PC-3 (cell line): ENCODE measurements at places on chromosomes 1 and 21. TPM values are rescaled to one million over a fixed set of nuclear protein-coding genes. Genes with fewer than 3 reads are reported as not detected.
A peak's percentile ranks its signal among the peaks of the same experiment; 100 is the strongest.

Gene ZNF496
- total RNA-seq = 79.4 and 103 TPM in 2 replicates

Gene CACNA1S
- not detected in 2 replicates for total RNA-seq

DNA sequence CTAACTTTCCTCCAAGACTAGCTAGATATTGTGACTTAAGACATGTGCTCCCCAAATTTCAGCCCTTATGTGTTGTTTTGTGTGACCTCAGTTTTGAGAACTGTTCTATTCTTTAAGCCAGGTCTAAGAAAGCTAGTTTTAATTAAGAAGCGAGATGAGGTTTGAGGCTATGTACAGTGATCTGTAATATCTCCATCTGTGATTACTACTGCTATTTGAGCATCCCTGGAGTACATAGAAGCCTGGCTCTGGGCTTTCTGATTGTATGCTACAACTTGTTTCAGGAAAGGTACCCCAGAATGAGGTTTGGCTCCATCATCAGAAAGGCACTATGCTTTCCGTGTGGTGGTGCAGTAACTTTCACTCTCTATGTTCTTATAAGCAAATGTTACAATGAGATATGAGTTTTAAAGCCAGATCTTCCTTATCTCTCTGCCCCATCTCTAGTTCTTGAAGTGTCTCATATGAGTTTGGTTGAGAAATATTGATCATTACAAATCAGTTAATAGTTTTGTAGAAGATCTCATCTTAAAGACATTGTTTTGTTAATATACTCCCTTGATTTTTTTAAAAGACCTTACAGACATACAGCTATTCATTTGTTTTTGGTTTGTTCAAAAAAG lies 605 bp downstream of the RGS4 start:
- H3K4me1 ChIP-seq = peaks cover 30% of the 10 kb centered on the region
- H3K27ac ChIP-seq = no peak overlapping the region
- no peak for DNase-seq
- H3K36me3 ChIP-seq = no peaks in the 10 kb centered on the region
- H3K4me3 ChIP-seq = peak overlapping the region; percentile 50

- H3K4me1 ChIP-seq = no peaks in the 10 kb centered on the region
- no peak overlapping the region for H3K27ac ChIP-seq
- H3K4me3 ChIP-seq = no peak overlapping the region
- H3K36me3 ChIP-seq = no peaks in the 10 kb centered on the region
- no peaks in the 10 kb centered on the region for H3K27me3 ChIP-seq
Observed at GRCh38 chr1:89790592-89790991, 30.2 kb upstream of the LRRC8D start.

GRCh38 chr1:82152356-82153271 lies 351.9 kb downstream of the ADGRL2 start:
- no peak overlapping the region for H3K27ac ChIP-seq
- no peak for DNase-seq
- H3K27me3 ChIP-seq = no peaks in the 10 kb centered on the region

Gene LCE3E
- not detected in 2 replicates for total RNA-seq

GRCh38 chr1:240435996-240436566 lies 175.9 kb downstream of the GREM2 start:
- peaks cover 12% of the 10 kb centered on the region for H3K4me1 ChIP-seq
- no peak overlapping the region for H3K4me3 ChIP-seq
- no peaks in the 10 kb centered on the region for H3K27me3 ChIP-seq
- H3K36me3 ChIP-seq = peaks cover 2% of the 10 kb centered on the region; the same call in 1 of the 2 replicates
- DNase-seq = peak; percentile 74

Gene LINGO4
- not detected in 2 replicates for total RNA-seq

Gene TEKT2
- total RNA-seq = not detected in 2 replicates

DNA sequence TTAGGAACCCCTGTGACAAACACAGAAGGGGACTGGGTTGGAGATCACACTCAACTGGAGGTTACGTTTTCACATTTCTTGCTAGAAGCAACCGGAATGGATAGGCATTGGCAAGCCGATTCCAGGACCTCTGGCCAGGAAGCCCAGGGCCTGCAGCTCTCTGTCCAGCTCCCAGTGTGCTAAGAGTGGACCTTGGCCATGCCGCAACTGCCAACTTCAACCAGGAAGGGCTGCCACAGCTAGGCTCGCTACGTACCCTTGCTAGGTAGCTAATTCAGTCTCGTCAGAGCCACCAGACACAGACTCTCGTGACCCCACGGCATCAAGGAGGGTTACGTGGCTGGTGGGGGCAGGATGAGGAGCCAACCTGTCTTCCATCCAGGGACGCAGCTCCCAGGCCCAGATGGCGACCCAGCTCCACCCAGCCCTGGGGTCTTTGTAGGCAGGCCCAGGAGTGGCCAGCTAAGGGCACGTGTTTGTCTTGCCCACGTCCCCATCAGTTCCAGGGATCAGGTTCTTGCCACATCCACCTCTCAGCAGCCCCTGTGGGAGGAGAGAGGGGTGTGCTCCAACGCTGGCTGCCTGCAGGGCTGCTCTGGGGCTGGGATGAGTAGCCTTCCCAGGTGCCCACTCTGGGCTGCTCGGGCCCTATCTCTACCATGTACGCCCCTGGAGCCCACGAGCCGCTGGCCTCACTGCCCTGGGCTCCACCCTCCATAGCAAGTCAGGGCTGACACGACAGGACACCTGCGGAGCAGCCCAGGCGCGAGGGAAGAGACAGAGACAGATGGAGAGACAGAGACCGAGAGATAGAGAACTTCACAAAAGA lies 39.2 kb downstream of the UBE2G2 start:
- no peaks in the 10 kb centered on the region for H3K27me3 ChIP-seq
- no peak overlapping the region for H3K27ac ChIP-seq
- no peak for DNase-seq

DNA sequence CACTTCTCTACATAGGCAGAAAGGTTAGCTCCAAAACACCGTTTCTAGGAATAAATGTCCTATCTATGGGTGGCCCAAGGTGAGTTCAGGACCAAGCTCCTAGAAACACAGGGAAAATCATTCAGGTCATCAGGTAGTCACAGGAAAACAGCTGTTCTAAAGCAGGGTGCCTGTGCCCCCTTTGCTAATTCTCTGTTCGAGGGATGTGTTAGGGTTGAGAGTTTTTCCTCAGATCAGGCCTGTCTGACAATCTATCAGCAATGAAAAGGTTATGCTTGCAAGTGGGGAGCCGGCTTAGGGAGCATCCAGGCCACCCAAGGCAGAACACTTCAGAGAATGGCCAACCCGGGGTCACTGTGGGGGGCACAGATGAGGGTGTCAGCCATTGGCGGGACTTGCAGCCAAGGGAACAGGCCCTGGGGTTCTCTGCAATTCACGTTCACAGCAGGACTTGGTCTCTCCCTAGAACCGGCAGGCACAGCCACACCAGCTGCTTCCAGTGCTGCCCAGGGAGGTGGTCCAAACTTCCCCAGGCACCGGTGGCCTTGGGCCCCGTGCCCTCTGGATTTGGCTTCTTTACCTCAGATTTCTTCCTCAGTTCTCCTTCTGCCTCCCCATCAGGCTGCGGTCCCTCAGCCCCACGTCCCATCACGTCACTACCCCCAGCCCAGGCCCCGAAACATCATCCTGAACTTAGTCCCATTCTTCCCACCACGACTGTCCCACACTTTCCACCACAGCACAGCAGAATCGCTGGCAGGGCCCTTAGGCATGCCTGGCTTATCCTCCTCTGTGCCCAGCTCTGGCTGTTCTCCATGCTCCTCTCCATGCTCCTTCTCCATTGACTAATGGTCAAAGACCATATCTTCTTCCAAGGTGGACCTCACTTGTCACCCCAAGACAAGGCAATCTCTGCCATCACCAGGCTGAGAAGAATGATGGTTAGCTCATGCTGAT lies 11.0 kb downstream of the CD2 start:
- H3K27me3 ChIP-seq = no peaks in the 10 kb centered on the region
- no peak overlapping the region for H3K4me3 ChIP-seq
- no peak for DNase-seq
- H3K36me3 ChIP-seq = no peaks in the 10 kb centered on the region
- no peak overlapping the region for H3K27ac ChIP-seq
- H3K4me1 ChIP-seq = no peaks in the 10 kb centered on the region

Gene MAP3K21
- total RNA-seq = 13.7 and 17.1 TPM in 2 replicates

- no peaks in the 10 kb centered on the region for H3K36me3 ChIP-seq
- DNase-seq = no peak
- no peak overlapping the region for H3K27ac ChIP-seq
- H3K27me3 ChIP-seq = peaks cover 77% of the 10 kb centered on the region
Observed at GRCh38 chr1:169610858-169611257, 19.1 kb downstream of the SELP start.

DNA sequence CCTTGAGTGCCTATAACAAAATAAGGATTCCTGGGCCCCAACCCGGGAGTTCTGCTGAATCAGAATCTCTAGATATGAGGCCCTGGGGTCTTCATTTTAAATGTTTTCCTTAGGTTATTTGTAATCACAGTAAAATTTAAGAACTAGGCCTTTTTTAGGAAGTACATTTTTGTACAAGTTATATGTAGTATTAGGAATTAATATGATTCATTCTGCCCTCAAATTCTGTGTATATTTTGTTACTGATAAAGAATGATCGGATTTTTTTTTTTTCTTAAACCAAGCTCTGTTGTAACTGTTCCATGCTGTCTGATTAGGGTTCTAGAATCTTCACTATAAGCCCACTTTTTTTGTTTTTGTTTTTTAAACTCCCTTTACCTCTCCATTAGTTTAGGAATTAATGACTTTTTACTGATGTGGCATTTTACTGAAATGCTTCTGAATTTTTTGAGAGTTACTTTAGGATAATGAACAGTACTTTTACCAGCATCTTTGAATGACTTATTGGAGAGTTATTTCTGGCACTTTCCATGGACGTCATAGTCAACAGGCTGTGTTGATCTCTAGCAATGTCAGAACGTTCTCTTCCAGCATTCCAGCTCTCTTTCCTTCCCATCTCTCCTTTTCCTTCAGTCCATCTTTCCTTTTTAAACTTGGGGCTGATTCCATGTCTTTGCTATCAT lies 48.3 kb downstream of the CLIC4 start:
- H3K4me3 ChIP-seq = no peak overlapping the region
- peaks cover 7% of the 10 kb centered on the region; the same call in 1 of the 2 replicates for H3K36me3 ChIP-seq
- H3K27me3 ChIP-seq = no peaks in the 10 kb centered on the region
- no peaks in the 10 kb centered on the region for H3K4me1 ChIP-seq
- no peak for DNase-seq
- H3K27ac ChIP-seq = no peak overlapping the region

DNA sequence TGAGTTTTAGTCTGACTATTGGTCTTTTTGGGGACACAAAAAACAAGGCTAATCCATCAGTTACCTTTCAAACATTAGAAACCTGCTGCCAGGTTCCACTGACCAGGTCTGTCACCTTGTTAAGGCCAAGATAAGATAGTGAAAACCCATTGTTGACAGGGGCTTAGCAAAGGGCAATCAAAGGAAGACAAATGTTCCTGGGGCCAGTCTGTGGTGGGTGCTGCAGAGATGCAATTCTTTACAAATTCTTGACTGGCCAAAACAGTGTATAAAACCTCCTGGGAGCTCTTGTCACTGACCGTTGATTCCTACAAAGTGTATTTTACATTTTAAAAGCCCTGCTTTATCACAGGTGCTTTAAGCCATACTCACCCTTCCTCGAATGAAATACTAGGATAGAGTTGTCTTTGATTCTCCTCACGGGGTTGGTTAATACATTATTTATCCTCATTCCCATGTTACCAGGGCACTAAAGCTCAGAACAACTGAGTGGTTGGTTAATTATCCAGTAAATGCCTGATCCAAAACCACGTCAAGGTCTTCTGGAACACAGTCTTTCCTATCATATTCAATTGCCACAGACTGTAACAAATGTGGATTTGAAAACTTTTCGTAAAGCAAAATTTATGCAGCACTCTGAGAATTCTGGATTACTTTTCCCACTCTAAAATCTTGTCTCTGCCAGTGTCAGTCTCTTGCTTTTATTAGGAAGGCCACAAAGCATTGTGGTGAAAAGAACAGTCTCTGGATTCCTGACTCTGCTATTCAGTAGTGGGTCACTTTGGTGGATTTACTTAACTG lies 77.2 kb downstream of the NRIP1 start:
- no peak overlapping the region for H3K4me3 ChIP-seq
- H3K36me3 ChIP-seq = peaks cover 76% of the 10 kb centered on the region
- H3K27ac ChIP-seq = no peak overlapping the region
- no peaks in the 10 kb centered on the region for H3K4me1 ChIP-seq
- no peak for DNase-seq
- H3K27me3 ChIP-seq = no peaks in the 10 kb centered on the region

DNA sequence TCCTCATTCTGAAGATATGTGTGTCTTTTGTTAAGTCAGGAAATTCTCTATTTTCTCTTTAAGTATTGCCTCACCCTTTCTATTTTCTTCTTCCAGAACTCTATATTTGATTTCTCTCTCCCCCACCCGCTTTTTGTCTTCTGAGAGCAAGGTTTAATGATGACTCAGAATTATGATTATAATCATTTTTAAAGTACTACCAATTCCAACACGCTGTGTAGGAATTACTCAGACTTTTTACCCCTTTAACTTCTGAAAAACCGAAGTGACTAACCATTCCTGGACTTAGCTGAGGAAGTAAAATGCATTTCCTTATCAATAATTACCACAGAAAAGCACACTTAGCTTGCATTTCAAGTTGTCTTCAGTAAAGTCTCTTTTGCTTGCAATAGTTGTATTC lies 20.8 kb upstream of the SCYL3 start:
- H3K4me3 ChIP-seq = peak overlapping the region; percentile 31; the same call in 1 of the 2 replicates
- peak; percentile 68 for DNase-seq
- H3K27ac ChIP-seq = peak overlapping the region; percentile 69
- peaks cover 18% of the 10 kb centered on the region for H3K4me1 ChIP-seq

DNA sequence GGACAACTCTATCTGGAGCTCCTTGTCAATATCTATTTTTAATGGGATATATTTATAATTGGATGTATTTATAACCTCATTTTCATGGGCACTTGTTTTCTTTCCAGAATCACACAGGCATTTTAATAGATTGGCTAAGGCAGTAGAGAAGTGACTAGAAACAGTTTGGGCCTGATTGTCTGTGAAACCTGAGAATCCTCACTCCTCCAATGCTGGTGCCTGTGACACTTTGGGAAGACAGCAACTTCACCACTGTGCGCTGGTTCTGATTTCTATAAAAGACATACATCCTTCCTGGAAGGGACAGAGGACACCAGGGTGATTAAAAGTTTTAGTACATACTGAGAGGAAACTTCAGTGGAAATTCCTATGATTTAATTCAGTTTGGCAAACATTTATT lies 39.6 kb upstream of the RXRG start:
- no peak overlapping the region for H3K4me3 ChIP-seq
- DNase-seq = no peak
- no peak overlapping the region for H3K27ac ChIP-seq
- peaks cover 28% of the 10 kb centered on the region for H3K27me3 ChIP-seq

DNA sequence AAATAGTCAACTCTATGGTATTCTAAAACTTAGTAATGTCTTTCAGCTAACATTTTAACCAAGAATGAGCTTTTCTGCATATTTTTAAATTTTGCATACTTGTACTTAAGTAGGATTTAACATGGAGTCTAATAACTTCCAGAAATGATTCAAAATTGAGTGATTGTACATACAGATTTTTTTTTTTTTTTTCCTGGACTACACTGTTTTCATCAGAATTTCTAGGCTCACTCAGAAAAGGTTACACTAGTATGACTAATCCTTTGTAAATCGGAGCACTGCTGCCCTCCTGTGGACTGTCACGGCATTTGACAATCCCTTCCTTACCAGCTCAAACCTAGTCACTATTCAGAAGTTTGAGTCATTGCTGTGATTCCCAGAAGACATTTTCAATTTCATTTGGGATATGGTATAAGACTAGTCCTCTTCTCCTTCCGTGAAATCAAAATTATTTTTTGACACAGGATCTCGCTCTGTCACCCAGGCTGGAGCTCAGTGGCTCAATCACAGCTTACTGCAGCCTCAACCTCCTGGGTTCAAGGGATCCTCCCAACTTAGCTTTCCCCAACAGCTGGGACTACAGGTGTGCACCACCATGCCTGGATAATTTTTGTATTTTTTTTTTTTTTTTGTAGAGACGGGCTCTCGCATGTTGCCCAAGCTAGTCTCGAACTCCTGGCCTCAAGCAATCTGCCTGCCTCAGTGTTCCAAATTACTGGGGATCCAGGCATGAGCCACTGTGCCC lies 45.5 kb downstream of the CD46 start:
- H3K27ac ChIP-seq = no peak overlapping the region
- no peak overlapping the region for H3K4me3 ChIP-seq
- H3K27me3 ChIP-seq = no peaks in the 10 kb centered on the region
- peak; percentile 96 for DNase-seq
